ENCODE measurements at places on chromosomes 12 and 14. TPM values are rescaled to one million over a fixed set of nuclear protein-coding genes. Genes with fewer than 3 reads are reported as not detected.
A peak's percentile ranks its signal among the peaks of the same experiment; 100 is the strongest.

The GALNT6 gene
- not detected for total RNA-seq

The KLRC4 gene
- not detected for total RNA-seq

The SDR9C7 gene
- total RNA-seq: 0.16 TPM

The LALBA gene
- not detected for total RNA-seq

The SLC39A2 gene
- total RNA-seq: not detected

The ADAMTS20 gene
- total RNA-seq: 0.31 TPM

The GLI1 gene
- total RNA-seq: 0.56 TPM

- no peak for DNase-seq
Observed at GRCh38 chr12:102527171-102527720, 46.9 kb upstream of the IGF1 start.

DNA sequence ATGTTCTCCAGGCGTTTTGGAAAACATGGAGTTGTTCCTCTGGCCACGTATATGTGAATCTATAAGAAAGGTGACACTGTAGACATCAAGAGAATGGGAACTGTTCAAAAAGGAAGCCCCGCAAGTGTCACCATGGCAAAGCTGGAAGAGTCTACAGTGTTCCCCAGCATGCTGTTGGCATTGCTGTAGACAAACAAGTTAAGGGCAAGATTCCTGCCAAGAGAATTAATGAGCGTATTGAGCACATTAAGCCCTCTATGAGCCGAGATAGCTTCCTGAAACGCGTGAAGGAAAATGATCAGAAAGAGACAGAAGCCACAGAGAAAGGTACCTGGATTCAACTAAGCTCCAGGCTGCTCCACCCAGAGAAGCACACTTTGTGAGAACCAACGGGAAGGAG lies 92.5 kb upstream of the EIF5 start:
- DNase-seq: no peak

GRCh38 chr14:52329678-52330369 lies 15.7 kb downstream of the PTGER2 start:
- DNase-seq: no peak

DNA sequence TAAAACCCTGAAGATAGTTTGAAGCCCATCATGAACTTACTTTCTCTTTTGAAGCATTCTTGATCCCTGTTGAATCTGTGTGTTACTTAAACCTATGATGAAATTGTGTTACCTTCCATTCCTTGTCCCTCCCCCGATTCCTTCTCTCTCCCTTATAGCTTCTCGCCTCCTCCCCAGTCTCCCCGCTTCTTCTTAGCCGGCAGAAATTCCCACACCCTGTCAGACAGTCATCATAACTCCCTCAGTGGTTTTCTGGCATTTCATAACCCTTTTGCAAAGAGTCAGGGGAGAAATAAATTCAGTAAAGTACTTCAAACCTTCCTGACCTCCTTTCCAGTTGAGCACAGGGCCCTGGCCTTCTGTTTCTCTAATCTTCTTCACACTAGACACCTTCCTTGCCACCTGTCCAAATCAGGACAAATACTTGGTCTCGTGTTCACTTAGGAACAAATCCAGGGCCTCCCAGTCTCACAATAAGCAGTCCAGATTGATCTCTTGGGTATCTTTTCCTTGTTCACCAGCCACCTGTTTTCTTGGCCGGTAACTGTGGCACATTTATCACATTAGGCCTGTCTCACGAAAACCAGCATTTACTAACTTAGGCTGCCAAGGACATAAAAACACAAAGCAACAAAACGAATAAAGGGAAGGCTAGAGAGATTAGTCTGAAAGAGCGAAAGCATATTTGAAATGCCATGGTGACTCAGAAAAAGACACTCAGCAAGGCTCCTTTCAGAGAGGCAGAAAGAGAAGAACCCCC lies 355.9 kb downstream of the TMTC2 start:
- DNase-seq: peak; percentile 0

DNA sequence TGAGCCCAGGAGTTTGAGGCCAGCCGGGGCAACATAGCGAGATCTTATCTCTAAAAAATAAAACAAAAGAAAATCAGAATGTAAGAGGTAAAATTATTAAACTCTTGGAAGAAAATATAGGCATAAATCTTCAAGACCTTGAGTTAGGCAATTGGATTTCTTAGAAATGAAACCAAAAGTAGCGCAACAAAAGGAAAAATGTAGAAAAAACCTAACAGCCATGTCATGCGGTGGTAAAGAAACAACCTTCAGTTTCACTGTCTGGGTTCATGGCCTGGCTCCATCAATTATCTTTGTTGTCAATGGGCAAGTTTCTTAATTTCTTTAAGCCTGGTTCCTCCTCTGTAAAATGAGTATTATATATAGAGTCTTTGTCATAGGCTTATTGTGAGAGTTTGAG lies 5.6 kb upstream of the GCH1 start:
- no peak for DNase-seq

DNA sequence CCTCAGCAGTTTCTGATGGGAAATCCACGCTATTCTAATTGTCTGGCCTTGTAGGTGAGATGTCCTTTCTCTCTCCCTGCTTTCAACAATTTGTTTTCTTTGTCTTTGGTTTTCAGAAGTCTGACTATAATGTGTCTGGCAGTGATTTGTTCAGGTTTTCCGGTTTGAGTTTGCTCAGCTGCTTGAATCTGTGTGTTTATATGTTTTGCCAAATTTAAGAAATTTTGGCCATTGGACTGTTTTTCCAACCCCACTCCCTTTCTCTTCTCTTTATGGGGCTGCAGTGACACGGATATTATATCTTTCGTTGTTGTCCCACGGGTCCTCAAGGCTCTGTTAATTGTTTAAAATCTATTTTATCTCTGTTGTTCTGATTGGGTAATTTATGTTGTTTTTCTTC lies 105.0 kb downstream of the ADGRD1 start:
- no peak for DNase-seq

GRCh38 chr14:31283153-31283552 lies 75.6 kb upstream of the HECTD1 start:
- DNase-seq: no peak

DNA sequence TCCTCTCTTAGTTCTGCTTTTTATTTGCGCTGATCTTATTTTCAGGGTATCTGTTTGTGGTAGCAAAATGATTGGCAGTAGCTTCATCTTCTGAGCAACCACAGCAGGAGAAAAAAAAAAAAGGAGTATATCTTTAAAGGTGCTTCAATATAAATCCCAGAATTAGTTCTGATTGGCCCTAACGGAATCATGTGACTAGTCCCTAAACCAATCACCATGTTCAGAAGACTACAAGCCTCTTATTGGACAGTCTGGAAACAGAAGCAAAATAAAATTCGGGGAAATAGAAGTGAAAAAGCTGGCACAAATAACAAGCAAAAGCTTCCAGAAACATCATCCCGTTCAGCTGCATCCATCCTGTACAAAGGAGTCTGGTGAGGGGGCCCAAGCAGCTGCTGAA lies 49.9 kb upstream of the PTPRO start:
- no peak for DNase-seq

DNA sequence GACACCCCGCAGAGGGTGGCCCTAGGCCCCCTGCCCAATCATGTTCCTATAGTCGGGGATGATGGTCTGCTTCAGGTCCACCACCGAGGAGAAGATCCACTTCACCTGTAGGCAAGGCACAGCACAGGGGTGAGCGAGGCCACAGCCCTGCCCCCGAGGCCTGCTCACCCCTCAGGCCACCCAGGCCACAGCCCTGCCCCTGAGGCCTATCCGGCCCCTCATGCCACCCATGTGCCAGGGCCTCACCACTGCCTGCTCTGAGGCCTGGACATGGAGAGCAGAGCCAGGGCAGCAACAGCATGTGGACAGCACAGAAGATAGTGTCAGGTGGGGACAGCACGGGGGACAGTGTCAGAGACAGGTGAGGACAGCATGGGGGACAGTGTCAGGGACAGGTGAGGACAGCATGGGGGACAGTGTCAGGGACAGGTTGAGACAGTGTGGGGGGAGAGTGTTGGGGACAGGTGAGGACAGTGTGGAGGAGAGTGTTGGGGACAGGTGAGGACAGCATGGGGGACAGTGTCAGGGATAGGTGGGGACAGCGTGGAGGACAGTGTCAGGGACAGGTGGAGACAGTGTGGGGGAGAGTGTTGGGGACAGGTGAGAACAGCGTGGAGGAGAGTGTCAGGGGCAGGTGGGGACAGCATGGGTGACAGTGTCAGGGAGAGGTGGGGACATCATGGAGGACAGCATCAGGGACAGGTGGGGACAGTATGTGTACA lies 239.7 kb downstream of the TMEM121 start:
- no peak for DNase-seq

GRCh38 chr12:131279281-131279921 lies 325.7 kb downstream of the ADGRD1 start:
- no peak for DNase-seq

- DNase-seq: no peak
Observed at GRCh38 chr12:130799051-130799450, 40.0 kb downstream of the STX2 start.

DNA sequence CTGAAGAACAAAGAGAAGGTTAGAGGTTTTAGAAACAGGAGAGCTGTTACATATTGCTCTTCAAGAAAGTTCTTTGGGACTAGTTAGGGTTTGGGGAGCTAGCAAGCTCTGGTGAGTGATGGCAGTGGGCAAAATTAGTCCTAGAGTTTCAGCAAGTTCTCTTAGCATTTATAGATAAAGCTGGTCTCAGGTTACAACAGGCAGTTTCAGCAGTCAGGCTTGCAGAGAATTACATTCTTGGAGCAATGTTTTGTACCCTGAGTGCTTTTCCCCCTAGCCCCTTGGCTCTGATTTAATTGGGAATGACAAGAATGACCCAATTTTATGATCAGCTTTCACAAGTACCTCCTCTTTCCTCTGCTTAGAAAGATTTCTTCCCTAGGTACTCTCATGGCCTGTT lies 21.4 kb upstream of the EID3 start:
- DNase-seq: no peak

- no peak for DNase-seq
Observed at GRCh38 chr12:4006743-4007142, 133.5 kb upstream of the PARP11 start.

DNA sequence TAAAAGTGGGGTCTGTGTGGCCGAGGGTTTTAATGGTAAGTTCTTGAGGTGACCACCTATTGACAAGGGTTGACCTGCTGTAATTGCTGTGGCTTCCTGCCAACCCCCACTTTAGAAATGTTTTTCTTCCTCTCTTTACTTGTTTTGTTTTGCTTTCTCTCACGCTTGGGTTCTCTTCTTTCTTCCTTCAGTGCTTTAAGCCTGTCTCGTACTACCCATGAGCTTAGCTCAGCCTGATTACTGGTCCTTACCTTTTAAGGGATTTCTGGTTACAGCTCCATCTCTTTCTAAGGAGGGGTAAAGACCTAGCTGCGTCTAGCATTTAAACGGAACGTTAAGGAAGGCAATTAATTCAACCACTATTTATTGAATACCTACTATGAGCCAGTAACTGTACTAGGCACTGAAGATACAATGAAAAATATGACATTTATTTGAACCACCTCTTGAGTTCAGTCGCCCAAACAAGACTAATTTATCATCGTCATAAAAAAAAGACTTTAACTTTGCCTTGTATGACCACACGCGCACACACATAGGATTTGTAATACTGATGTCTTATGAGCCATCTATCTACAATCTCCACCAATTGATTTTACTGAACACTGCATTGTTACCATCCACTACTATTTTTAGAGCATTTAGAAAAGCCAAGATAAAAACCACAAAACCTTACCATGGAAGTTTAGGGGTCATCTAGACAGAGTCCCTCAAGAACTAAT lies 888 bp upstream of the PPP1R12A start:
- DNase-seq: peak; percentile 50

GRCh38 chr12:77537663-77538062 lies 293.0 kb upstream of the NAV3 start:
- DNase-seq: peak; percentile 16

DNA sequence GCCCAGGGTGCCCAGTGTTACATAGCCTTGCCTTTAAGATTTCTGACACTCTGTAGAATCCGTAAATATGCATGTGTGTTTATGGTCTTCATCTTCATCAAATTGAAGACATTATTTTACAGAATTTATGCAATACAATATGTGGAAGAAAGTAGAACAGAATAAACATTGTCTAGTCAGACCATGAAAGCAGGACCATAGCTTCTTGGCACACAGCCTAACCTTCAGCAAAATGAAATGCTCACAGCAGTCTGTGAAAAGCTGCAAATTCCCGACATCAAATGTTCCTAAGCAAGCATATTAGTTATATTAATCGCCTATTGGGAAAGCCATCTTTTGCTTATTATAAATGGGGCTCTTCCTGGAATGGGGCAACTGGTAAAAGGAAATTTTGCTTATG lies 111.3 kb upstream of the GARIN2 start:
- DNase-seq: peak; percentile 9

DNA sequence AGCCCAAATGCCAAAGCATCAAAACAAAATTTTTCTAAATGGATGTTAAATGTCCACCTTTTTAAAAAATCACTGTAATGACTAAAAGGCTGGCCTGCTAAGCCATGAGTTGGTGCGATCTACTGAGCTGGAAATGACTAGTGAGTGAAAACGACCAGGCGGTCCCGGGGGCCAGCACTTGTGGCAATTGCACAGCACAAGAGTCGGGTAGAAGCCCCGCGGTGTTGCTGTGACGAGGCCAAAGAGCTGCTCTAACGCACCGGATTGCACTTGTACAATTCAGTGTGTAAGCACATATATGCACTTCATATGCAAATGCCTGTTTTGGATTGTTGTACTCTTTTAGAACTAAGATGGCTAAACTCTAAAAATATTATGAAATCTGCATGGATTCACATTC lies 64.1 kb upstream of the DYNC1H1 start:
- no peak for DNase-seq

DNA sequence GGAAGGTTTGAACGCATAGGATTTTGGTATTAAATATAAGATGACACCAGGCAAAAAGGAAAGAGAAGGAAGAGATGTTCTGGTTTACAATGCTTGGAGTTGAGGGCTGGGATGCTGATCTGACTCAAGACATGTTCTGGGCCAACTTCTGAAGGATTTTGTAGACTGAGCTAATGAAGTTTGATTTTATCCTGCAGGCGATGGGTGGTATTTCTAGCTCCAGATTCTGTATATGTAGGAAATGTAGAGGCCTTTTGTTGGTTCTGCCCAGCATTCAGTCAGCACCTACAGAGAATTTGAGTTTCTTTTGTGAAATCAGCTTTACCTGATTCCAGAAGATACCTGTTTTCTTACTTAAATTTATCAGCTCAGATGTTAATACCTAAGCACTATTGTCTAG lies 48.2 kb downstream of the VEZT start:
- DNase-seq: no peak

- no peak for DNase-seq
Observed at GRCh38 chr14:79421811-79422210, 789.5 kb downstream of the DIO2 start.

- no peak for DNase-seq
Observed at GRCh38 chr12:130878193-130879185, 6.6 kb downstream of the RAN start.

GRCh38 chr14:95722525-95723190 lies 8.7 kb upstream of the TCL1A start:
- no peak for DNase-seq

DNA sequence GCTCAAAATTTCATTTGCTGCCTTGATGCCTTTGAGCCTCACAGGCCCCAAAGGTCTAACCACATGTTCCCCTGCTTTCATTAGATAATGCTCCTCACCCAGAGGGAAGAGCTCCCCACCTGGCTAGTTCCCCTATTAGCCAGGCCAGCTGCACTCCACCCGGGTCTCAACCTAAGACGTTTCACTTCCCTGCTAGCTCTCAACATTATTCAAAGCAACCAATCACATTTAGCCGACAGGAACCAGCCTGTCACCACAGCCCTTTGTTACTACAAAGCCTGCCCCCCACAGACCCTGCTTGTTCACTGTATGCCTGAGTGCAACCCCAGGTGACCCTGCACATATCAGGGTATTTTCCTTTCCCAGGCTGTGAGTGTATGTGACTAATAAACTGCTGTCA lies 78.6 kb downstream of the SLC15A5 start:
- DNase-seq: no peak

All from myocyte (in vitro differentiated cells).